ENCODE measurements at places on chromosomes 3 and 15.
A peak's percentile ranks its signal among the peaks of the same experiment; 100 is the strongest.

DNA sequence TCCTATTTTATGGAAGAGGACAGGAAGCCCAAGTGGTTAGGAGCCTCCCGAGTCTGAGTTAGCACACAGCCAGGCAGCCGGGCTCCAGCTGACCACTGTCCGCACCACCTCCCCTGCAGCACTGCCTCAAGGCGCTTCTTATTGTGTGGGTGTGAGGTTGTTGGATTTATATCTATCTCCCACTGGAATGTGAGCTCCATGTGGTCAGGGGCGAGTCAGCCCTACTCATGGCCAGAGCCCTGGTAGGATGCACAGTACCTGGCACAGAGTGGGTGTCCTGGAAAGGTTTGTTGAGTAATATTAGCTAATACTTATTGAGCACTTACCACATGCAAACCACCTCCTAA is 9.7 kb upstream of the FBLN2 start:
- DNase-seq, result no peak

- no peak for DNase-seq
Observed at GRCh38 chr3:123520656-123521055, 64.2 kb downstream of the HACD2 start.

DNA sequence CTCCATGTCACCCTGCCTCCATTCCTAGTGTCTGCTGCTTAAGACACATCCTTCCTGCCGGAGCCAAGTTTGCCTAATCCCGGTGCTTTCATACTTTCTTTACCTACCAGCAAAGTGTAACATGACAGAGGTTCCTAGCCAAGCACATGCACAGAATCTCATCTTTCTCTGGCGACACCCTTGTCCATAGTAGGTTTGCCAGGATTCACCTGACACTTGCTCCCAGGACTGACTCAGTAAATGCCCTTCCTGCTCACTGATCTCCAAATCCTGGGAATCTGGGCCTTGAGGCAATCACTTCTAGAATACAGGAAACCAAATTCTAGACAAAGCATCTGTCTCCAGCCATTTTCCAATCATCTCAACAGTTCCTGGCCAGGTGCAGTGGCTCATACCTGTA is 10.2 kb upstream of the NR2E3 start:
- no peak for DNase-seq

GRCh38 chr3:5014391-5014790 is 35.2 kb downstream of the BHLHE40 start:
- DNase-seq, result no peak

GRCh38 chr3:70882104-70882503 is 569.7 kb upstream of the MDFIC2 start:
- DNase-seq, result no peak

- DNase-seq, result peak; percentile 35
Observed at GRCh38 chr15:39580485-39581241, at the start of gene THBS1. Gene THBS1 (plus strand): TSS chr15:39581079. CDS start chr15:39581858, 779 bp downstream.
